PC-3 (cell line): ENCODE measurements at places on chromosomes 1 and 21. TPM values are rescaled to one million over a fixed set of nuclear protein-coding genes. Genes with fewer than 3 reads are reported as not detected.

Gene SIK1
- total RNA-seq = 107 and 148 TPM in 2 replicates

Gene SMYD2
- total RNA-seq = 92.6 and 124 TPM in 2 replicates

Gene GJA8
- total RNA-seq = not detected in 2 replicates

Gene PATJ
- 28.7 and 35.2 TPM in 2 replicates for total RNA-seq

Gene OR2G6
- total RNA-seq = not detected in 2 replicates

Gene CATSPER4
- not detected in 2 replicates for total RNA-seq

Gene VHLL
- 1.1 TPM in 1 of 2 replicates, not detected in the other for total RNA-seq

Gene NHLH1
- not detected in 2 replicates for total RNA-seq

DNA sequence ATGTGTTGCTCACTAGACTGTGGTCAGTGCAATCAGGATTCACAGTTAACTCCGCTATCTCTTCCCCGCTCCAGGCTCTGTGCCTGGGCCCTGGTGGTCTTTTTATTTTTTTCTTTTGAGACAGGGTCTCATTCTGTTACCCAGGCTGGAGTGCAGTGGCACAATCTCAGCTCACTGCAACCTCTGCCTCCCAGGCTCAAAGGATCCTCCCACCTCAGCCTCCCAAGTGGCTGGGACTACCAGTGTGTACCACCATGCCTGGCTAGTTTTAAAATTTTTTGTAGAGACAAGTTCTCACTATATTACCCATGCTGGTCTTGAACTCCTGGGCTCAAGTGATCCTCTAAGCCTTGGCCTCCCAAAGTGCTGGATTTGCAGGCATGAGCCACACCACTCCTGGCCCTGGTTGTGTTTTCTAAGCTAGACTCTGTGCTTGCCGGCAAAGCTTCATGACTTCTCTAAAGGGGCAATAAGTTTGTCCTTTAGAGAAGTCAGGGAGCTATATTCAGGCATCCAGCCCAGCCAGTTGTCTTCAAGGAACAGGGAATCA lies 1.4 kb downstream of the RCSD1 start:
- no peak for DNase-seq

DNA sequence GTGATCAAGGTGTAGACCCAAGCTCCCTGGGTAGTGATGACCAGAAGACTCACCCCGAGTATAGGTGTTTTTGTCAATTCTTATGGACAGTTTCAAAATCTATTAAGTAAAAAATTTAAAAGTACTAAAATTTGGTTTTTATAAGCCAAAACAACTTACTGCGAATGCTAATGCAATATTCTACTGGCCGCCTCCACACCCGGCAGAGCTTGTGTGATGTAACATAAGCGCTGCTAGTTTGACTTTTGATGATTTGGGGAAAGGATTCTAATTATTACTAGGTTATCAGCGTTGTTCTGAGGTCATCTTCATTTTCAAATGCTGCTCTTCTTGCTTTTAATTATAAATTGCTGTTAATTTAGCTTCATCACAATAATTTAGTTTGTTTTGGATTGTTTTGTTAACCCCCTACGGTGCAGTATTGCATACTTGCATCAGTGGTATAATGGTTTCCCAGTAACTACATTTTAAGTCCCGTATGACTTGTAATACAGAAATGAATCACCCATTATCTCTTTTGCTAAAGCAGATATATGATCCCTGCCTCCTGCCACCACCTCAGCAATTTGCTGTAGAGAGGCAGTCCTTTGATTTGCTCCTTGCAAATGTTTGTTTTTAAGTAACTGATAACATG lies 178.0 kb downstream of the SDCCAG8 start:
- no peak for DNase-seq

GRCh38 chr1:9758559-9759121 lies 65.1 kb downstream of the CLSTN1 start:
- peak; percentile 5 for DNase-seq

- no peak for DNase-seq
Measured at GRCh38 chr1:118317842-118318614, 133.0 kb upstream of the SPAG17 start.

- DNase-seq = no peak
Measured at GRCh38 chr1:191453487-191453886, 704.8 kb upstream of the RGS18 start.

GRCh38 chr1:234617131-234617985 lies 7.4 kb upstream of the IRF2BP2 start:
- no peak for DNase-seq

GRCh38 chr1:98264727-98265126 lies 343.9 kb upstream of the DPYD start:
- no peak for DNase-seq

DNA sequence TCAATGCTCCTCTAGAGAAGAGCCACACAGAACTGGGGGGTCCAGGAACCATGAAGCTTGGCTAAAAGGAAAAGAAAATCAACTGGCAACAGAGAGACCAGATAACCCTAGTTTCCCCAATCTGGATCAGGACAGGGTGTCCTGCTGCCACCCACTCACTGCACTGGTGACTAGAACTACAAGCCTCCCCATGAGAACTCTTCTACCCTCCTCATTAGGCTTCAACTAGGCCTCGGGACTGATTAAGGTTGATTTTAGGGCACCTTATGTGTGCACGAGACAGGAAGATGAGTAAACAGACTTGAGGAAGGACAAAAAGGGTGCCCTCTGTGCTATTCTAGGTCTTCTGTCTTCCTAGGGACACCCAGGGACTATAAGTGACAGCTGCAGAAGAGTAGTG lies 2.3 kb upstream of the SF3B4 start:
- DNase-seq = no peak

DNA sequence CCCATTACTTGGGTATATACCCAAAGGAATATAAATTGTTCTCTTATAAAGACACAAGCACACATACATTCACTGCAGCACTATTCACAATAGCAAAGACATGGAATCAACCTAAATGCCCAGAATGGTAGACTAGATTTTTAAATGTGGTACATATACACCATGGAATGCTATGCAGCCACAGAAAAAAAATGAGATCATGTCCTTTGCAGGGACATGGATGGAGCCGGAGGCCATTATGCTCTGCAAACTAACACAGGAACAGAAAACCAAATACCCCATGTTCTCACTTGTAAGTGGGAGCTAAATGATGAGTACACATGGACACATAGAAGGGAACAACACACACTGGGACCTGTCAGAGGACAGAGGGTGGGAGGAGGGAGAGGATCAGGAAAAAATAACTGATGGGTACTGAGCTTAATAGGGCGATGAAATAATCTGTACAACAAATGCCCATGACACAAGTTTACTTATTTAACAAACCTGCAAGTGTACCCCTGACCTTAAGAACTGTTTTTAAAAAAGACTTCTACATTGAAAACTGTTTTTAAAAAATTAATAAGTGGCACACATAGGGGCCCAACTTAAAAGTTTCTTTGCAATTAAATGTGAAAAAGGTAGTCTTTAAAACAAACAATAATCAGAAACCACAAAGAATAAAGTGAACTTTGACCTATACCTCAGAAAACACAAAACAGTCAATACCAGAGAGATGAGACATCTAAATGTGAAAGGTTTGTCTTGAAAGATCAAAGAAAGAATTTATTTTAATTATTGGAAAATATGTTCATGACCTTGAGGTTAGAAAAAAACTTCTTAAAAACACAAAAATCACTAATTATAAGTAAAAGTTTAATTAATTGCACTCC lies 75.2 kb downstream of the CDC42BPA start:
- DNase-seq = peak; percentile 43

DNA sequence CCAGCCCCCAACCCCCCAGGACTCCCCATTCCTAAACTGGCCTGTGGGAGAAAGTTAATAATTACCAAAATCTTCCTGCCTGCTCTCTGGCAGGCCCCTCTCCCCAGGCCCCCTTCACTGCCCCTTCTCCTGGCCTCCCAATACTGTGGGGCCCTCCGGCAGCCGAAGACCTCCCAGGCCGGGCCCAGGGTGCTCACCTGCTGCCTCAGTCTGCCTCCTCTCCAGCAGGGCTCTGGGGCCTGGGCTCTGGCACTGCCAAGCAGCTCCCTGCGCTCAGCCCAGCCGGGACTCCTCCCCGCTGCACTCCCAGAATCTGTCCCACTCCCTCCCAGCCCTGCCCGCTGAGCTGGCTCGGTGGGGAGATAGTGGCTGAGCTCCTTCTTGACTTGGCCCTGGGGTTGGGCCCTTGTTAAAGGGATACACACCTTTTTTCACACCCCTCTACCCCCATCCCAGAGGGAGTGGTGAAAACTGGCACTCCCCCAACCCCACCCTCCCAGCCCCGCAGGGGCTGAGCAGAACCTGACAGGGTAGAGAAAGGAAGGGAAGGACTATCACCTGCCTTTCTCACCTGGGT lies at the start of gene S100A16:
Gene S100A16, minus strand, starts transcription at position 383 of the 577 bp plus-strand sequence. CDS start 4,986 bp downstream, outside the sequence.
- DNase-seq = peak; percentile 95

GRCh38 chr1:171611306-171611705 lies 10.7 kb upstream of the MYOCOS start:
- no peak for DNase-seq

DNA sequence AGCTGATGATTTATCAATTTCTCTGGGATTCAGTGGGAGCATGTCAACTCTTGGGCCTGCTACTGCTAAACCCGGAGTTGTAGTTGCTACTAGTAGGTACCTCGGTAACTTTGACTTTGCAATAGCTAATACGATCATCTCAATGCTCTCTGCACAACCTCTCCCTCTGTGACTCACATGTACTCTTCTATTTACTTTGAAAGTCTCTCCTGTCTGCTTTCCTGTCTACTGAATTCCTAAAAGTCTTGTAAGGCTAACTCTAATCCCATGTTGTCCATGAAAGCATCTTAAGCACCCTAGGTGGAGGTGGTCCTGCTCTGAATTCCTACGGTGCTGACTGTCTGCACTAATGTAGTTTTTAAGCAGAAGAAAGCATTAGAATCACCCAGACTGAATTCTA lies 29.3 kb downstream of the SLC9C2 start:
- peak; percentile 88 for DNase-seq

GRCh38 chr21:24310788-24311187 lies 1296.5 kb downstream of the MRPL39 start:
- no peak for DNase-seq
